ENCODE measurements at places on chromosomes 3 and 15. TPM values are rescaled to one million over a fixed set of nuclear protein-coding genes. Genes with fewer than 3 reads are reported as not detected.

Gene PEX11A
- 3.3 TPM for total RNA-seq

Gene CP
- total RNA-seq, result under 0.01 TPM

Gene BTD
- total RNA-seq, result 40.8 TPM

Gene ALDH1L1
- total RNA-seq, result not detected

Gene MED12L
- total RNA-seq, result 0.65 TPM

Gene DUOX1
- not detected for total RNA-seq

Gene OCA2
- not detected for total RNA-seq

Gene ST3GAL6
- total RNA-seq, result 6.0 TPM
